Neural crest cell (in vitro differentiated cells): ENCODE measurements at places on chromosomes 2 and 18. TPM values are rescaled to one million over a fixed set of nuclear protein-coding genes. Genes with fewer than 3 reads are reported as not detected.
A peak's percentile ranks its signal among the peaks of the same experiment; 100 is the strongest.

EPB41L3 gene
- total RNA-seq = 12.4 and 13.1 TPM in 2 replicates

SP140 gene
- total RNA-seq = not detected in 2 replicates

DNA sequence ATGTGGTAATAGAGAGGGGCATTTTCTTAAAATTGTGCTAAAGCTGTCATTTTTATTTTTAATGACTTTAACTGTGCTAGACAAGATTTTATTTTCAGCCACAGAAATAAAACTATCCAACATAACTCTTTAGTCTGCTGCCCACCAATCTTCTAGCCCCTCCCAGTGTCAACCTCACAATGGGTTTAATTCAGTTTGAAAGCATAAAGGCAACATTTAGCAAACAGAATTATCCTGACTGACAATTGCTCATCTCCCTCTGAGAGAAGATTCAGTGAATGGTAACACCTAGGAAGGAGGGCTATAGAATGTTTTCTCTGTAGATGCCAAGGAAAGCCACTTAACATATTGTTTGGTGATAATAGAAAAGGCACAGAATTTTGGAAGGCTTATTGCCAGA lies 5.2 kb downstream of the ERMN start:
- no peak for DNase-seq
- H3K4me3 ChIP-seq = no peak overlapping the region
- H3K36me3 ChIP-seq = no peaks in the 10 kb centered on the region
- peaks cover 25% of the 10 kb centered on the region for H3K27me3 ChIP-seq

- H3K27ac ChIP-seq = no peak overlapping the region
- H3K4me3 ChIP-seq = no peak overlapping the region
- H3K36me3 ChIP-seq = no peaks in the 10 kb centered on the region
Observed at GRCh38 chr2:160315337-160315736, 115.3 kb upstream of the ITGB6 start.

DNA sequence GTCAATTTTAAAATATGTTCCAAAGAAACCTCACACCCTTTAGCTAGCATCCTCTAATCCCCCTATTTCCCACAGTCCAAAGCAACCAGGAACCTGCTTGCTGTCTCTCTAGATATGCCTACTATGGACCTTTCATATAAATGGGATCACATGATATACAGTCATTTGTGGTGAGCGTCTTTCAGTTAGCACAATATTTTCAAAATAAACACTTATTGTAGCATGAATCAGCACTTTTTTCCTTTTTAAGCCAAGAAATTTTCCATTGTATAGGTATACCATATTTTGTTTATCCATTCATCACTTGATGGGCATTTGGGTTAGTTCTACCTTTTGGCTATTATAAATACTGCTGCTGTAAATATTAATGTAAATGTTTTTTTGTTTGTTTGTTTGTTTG lies 223.0 kb upstream of the DOK6 start:
- no peaks in the 10 kb centered on the region for H3K4me1 ChIP-seq
- H3K4me3 ChIP-seq = no peak overlapping the region
- no peak overlapping the region for H3K27ac ChIP-seq
- no peak for DNase-seq
- no peaks in the 10 kb centered on the region for H3K36me3 ChIP-seq

GRCh38 chr2:121103960-121104359 lies 181.0 kb downstream of the TFCP2L1 start:
- peaks cover 9% of the 10 kb centered on the region for H3K4me1 ChIP-seq
- no peaks in the 10 kb centered on the region for H3K36me3 ChIP-seq
- H3K4me3 ChIP-seq = no peak overlapping the region
- peaks cover 7% of the 10 kb centered on the region for H3K27me3 ChIP-seq
- H3K27ac ChIP-seq = peak overlapping the region; percentile 12

DNA sequence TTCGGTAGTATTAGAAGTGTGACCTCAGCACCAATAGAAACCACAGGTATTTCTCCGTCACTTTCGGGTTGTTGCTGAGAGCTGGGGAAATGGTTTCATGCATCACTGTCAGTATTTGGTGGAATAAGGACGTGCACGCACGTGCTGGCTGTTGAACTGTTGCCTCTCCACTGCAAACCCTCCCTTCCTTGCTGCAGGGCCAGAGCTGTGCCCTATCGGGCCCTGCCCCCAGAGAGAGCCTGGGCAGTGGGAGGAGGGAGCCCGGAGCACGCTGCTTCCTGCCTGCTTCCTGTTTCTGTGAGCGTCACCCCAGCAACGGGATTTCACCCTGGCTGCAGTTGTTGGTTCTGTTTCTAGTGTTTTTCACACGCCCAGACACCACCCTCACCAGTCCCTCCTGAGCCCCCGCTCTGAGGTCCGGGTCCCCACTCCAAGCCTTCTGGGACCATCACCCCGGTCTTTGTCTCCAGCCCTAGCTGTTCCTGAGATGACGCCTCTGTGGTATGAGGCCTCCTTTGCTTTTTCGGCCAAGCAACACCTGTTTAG lies 47.4 kb downstream of the LRRFIP1 start:
- peaks cover 53% of the 10 kb centered on the region for H3K4me1 ChIP-seq
- peak overlapping the region; percentile 75 for H3K27ac ChIP-seq
- DNase-seq = peak; percentile 49
- H3K4me3 ChIP-seq = peak overlapping the region; percentile 76
- no peaks in the 10 kb centered on the region for H3K36me3 ChIP-seq

PFN4 gene
- 1.3 and 1.7 TPM in 2 replicates for total RNA-seq

SPATA3 gene
- not detected in 2 replicates for total RNA-seq

EVX2 gene
- total RNA-seq = 0.43 and 0.44 TPM in 2 replicates

- no peaks in the 10 kb centered on the region for H3K27me3 ChIP-seq
- peaks cover 2% of the 10 kb centered on the region for H3K36me3 ChIP-seq
- DNase-seq = no peak
- H3K27ac ChIP-seq = no peak overlapping the region
- H3K4me3 ChIP-seq = no peak overlapping the region
Observed at GRCh38 chr18:13465124-13465446, 246.5 kb downstream of the LDLRAD4 start.

LYPD6 gene
- total RNA-seq = 7.1 and 7.3 TPM in 2 replicates

DNA sequence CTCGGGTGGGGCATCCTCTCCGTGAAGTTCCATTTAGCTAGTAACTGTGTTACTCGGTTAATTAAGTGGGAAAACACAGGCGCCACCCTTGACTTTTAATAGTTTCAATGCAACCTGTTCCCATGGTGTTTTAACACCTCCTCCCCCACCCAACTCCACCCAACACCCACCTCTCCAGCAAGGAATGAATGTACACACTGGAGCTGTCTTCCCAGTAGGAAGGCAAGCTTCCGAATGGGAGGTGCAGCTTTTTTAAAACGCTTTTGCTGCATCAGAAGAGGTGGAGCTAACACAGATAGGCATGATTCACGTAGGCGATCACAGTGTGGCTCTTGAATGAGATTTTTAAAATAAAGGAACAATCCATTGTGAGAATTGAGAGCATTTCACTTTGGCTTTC lies 73.8 kb upstream of the AGAP1 start:
- H3K4me1 ChIP-seq = peaks cover 18% of the 10 kb centered on the region
- no peak overlapping the region for H3K27ac ChIP-seq
- no peaks in the 10 kb centered on the region for H3K27me3 ChIP-seq
- no peak overlapping the region for H3K4me3 ChIP-seq
- no peak for DNase-seq

DNA sequence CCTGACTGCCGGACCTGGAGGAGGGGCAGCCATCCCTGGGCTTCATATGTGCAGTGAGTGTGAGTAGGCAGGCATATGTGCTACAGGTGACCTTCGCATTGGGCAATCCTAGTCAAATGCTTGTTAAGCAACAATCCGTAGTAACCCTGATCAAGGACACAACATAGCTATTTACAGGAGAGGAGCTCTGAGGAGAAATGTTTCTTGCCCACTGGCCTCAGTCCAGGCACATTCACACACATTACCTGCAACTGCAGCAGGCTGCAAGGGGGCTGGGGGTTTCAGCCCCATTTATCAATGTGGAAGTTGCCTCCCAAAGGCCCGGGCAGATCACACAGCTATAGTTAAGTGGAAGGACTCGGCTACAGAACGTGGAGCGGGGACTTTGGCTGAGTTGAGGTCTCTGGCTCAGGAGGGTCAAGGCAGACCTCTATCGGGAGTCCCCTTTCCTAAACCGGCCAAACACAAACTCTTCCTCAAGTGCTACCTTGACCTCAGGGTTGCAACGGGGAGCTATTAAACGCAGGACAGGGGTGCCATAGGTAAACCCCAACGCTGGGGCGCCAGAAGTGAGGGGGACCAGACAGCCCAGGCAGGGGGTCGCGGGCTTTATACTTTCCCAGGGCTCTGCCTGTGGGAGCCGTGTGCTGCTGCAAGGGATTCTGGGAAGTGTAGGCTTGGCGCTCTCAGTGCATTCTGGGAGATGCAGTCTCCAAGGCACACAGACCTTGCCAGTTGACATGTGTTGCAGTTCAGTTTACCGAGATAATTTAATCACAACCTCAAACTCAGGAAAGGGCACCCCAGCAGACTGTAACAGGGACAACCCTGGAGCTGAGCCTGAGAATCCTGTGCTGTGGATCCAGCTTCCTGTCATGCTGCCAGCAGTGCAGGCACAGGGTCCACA lies 9.4 kb downstream of the KHK start:
- no peaks in the 10 kb centered on the region for H3K27me3 ChIP-seq
- H3K4me1 ChIP-seq = peaks cover 11% of the 10 kb centered on the region
- peak overlapping the region; percentile 83 for H3K27ac ChIP-seq
- H3K36me3 ChIP-seq = no peaks in the 10 kb centered on the region
- H3K4me3 ChIP-seq = peak overlapping the region; percentile 80

GRCh38 chr2:140178234-140178633 lies 1398.0 kb upstream of the NXPH2 start:
- no peak for DNase-seq
- no peak overlapping the region for H3K27ac ChIP-seq
- no peaks in the 10 kb centered on the region for H3K27me3 ChIP-seq
- H3K4me1 ChIP-seq = no peaks in the 10 kb centered on the region
- no peaks in the 10 kb centered on the region for H3K36me3 ChIP-seq
- no peak overlapping the region for H3K4me3 ChIP-seq

C2orf80 gene
- 0.73 and 1.0 TPM in 2 replicates for total RNA-seq

FABP1 gene
- total RNA-seq = not detected in 2 replicates
